ENCODE measurements at places on chromosomes 1 and 21. TPM values are rescaled to one million over a fixed set of nuclear protein-coding genes. Genes with fewer than 3 reads are reported as not detected.

IKBKE gene
- total RNA-seq, result 8.9 TPM

KRTAP7-1 gene
- total RNA-seq, result not detected

ZNF648 gene
- total RNA-seq, result not detected

AGRN gene
- 64.0 TPM for total RNA-seq

TNFRSF1B gene
- total RNA-seq, result not detected
